D721Med (cell line): ENCODE measurements at places on chromosomes 3 and 15.

DNA sequence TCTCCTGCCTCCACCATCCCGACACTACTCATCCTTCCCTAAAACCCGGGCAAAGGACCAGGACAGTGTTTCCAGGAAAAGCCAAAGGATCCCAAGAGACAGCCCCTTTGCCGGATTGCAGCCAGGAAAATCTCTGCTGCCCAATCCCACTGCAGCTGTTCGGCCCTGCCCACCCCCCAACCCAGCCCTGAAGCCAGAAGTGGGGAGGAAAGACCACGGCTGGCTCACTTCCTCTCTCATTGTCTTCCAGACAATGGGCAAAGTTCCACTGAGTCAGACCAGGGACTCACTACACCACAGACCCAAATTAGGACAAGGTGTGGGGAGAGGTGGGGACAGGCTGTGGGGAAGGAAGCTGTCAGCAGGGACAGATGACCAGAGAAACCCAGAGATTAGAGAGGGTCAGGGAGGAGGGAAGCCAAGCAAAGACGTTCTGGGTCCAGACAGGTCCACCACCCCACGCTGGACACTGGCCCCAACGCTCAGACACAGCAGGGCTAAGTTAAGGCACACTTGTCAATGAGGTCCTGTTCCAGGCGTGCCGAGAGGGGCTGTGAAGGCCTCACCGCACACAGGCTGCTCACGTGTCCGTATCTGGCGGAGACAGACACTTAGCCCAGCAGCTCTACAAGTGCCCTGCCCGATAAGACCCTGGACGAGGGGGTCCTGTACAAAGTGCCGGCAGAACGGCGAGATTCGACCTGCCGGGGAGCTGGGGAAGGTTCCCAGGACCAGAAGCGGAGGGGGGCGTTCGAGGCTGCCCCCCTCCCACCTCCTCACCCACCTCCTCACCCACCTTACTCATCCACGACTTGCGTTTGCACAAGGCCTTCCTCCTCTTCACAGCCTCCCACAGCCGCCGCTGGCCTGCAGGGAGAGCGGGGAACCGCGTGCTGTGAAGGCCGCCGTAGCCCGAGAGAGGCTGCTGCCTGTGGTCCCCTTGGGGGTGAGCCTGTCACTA lies 21.9 kb downstream of the TNK2 start:
- no peak for DNase-seq

GRCh38 chr3:129017484-129017899 lies 16.4 kb downstream of the EFCC1 start:
- no peak for DNase-seq

DNA sequence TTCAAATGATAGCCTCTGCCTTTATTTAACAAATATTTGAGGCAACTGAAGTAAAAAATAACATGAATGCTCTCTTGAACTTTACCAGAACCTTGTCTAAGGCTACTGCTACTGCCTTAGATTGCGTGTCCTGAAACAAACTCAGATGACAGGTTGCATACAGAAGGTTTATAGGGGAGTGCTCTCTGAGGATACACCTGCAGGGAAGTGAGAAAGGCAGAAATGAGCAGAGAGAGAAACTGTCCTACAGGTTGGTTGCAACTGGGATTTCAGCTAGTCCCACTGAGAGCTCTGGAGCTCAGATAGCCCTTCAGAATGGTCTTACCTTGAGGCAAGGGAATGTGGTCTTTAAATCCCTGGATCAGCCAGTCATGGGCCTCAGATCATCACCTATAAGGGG lies 165.5 kb downstream of the IL5RA start:
- DNase-seq: no peak

- DNase-seq: no peak
Observed at GRCh38 chr3:19688767-19689166, 245.2 kb downstream of the EFHB start.

GRCh38 chr3:37700466-37701248 lies 161.0 kb upstream of the CTDSPL start:
- no peak for DNase-seq

GRCh38 chr3:44099566-44100297 lies 142.0 kb upstream of the TOPAZ1 start:
- DNase-seq: no peak

GRCh38 chr3:32137870-32138269 lies 31.4 kb downstream of the GPD1L start:
- no peak for DNase-seq

GRCh38 chr3:195856410-195857084 lies 44.8 kb upstream of the MUC4 start:
- DNase-seq: no peak

DNA sequence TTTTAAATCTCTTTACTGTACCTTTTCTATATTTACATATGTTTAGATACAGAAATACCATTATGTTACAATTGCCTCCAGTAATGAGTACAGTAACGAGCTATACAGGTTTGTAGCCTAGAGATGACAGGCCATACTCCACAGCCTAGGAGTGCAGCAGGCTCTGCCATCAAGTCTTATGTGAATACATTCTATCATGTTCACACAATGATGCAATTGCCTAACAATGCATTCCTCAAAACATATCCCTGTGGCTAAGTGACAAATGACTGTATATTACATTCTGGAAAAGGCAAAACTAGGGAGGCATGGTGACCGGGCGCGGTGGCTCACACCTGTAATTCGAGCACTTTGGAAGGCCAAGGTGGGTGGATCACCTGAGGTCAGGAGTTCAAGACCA lies 192.4 kb upstream of the IGF1R start:
- no peak for DNase-seq

- no peak for DNase-seq
Observed at GRCh38 chr3:115321400-115321805, 174.3 kb upstream of the ZBTB20 start.

DNA sequence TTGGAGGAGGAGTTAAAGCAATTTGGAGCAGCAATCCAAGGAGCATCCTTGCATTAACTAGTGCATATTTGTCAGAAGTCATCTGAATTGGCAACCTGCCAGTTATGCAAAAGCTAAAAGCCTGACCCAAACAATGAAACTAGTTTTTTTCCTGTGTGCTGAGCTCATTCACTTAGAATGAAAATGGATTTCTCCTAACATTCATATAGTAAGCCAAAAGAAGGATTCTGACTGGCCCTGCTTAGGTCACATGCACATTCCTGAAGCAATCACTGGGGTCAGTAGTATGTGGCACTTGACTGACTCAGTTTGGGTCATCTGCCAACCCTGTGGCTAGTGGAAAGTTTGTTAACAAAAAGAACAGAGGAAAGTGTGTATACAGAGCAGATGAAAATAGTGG lies 30.5 kb downstream of the OXSM start:
- no peak for DNase-seq

- DNase-seq: no peak
Observed at GRCh38 chr15:88187195-88187594, 69.3 kb downstream of the NTRK3 start.

GRCh38 chr3:9229325-9229724 lies 20.1 kb downstream of the SRGAP3 start:
- no peak for DNase-seq

- no peak for DNase-seq
Observed at GRCh38 chr3:37833302-37834186, 28.1 kb upstream of the CTDSPL start.

DNA sequence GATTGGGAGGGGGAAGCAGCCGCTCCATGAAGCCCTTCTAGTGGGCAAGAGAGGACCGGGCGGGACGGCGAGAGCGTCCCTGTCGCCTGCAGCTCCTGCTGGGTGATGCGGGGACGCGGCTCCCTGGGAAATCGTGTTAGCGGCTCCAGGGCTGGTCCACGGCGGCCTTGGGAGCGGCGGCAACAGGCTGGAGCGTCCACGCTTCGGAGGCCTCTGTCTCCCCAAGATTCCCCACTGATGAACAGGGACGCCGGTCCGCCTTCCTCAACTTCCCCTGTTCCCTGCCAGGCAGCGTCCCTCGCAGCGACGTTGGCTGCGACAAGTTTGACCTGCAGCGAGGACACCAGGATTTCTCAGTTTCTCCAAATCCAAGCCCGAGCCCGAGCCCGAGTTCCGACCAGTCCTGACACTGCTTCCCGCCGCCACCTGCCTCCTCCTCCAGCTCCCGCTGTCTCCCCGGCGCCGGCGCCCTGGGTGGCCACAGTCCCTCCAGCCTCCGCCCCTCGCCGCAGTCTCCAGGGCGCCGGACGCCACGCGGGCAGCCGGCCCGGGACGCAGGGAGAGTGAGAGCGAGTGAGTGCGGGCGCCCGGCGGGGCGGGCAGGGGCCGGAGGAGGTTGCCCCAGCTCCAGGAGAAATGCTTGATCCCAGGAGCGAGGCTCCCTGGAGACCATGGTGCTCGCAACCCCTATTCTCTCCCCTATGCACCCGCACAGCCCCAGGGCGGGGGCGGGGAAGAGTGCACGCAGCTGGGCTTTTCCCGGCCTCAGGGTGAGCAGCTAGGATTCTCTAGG lies 78.1 kb upstream of the RNF7 start:
- DNase-seq: peak; percentile 41

DNA sequence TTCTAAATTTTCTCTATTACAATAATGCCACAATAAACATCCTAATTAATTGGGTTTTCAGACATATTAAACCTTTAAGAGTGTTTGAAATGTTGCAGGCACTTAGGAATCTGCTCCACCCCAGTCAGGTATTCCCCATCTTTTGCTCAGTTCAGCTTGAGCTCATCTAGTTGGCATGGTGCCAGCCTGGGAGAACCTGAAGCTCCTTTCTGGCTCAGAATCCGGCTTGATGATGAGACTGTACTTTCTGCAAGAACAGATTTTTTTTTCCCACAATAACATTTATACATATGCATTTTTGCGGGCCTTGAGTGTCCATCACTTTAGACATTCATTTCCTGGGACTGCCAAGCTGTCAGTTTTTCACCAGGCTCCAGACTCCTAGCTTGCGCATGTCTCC lies 7.7 kb upstream of the OXSR1 start:
- no peak for DNase-seq

DNA sequence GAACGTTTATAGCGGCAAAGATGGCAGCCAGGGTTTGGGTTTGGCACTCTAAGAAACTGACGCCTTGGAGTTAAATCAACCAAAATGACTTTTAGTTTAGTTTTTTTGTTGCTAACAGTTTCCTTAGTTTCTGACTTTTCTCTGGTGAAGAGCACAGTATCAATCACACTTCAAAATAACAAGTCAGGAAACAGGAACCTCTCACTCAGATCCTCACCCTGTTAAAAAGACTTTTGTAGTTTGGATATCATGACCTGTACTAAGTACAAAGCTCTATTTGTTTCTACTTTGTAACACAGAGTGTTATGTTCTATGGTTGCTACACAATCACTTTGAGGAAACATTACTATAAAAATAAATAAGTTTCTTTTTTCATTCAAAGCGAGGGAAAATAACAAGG lies 51.1 kb downstream of the ATP10A start:
- no peak for DNase-seq

- DNase-seq: peak; percentile 28
Observed at GRCh38 chr3:138114988-138115971, at the start of gene DZIP1L. TSS of gene DZIP1L (minus strand) at chr3:138115608. CDS start at chr3:138103971, 11,637 bp downstream.

DNA sequence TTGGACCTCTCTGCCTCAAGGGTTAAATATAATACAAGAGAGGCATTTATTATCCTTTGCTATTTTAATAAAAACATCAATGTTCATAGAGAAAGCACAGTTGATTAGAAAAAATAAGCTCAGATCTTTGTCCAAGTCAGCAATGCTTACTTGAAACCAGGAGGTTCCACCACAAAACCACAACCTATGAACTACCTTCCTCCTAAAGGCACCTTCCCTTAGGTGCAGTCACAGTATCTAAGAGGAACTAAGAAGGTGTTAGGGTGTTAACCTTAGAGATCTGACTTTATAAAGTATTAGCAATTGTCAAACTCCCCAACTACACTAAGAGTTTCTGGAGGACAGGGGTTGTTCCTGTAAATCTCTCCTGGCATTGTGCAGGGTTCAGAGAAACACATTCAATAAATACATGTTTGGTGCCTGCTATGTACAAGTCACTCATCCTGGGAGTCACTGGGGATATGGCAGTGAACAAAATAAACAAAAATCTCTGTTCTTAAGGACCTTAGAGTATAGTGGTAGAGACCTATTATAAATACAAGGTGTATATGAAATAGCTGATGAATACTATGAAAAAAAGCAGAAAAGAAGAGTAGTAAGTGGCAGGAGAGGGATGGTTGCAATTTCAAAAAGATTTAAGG lies 208.6 kb downstream of the NFKBIZ start:
- DNase-seq: no peak

DNA sequence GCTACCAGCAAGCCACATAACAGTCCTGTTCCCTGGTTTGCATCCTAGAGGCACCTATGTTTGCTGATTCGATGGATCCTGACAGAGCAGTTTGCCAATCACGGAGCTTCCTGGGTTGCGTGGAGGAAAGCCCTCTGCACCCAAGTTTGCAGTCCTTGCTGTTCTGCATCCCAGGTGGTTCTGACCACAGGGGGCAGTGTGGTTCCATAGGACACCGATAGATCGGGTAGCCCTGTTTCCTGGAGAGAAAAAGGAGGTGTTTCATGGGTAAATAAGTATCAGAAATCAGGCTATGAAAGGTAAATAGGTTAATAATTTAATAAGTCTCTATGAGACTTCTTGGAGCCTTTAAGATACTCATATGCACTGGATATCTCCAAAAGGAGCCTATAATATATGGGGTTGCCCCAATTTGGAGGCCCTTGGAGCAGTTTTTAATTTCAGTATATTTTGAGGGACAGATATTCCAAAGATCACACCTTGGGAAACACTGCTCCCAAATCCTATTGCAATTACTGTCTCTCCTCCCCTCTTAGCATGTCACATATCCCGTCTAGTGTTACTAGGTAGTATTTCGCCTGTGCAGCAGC lies 194.6 kb upstream of the TPM1 start:
- peak; percentile 44 for DNase-seq

DNA sequence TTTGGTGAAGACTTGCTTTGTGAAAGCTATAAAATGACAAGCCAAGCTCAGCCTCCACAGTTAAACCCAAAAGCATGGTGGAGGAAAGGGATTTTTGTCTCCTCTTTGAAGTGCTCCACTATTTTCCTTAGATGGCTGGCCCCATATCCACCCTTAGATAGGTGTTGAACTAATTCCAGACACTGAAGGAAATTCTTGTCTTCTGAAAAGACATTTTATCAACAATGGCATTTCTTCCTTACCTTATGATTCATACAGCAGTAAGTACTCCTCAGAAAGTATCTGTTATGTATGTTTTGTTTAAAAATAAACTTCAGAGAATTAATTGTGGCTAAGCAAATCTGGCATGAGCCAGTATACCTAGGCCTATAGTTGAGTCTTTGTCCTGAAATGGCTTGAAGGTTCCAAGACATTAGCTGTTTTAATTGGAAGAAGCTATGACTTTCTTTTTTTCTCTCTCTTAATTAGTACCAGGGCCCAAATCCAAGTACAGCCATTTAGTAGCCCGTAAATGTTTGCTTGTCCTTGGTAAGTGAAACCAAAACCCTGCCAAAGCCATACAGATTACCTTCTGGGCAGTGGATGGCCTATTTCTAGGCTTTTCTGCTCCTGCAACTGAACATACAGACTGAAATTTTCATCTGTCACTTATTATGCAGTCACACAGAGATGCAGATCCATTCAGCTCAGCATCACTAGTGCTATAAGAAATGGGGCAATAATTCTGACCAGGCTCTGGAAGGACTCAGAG lies 5.1 kb upstream of the BFSP2 start:
- no peak for DNase-seq

- DNase-seq: no peak
Observed at GRCh38 chr15:41894791-41895463, 1.1 kb upstream of the SPTBN5 start.
